A549 treated with CpdA at 1 μM for 4 hours (cell line): ENCODE measurements at places on chromosomes 5 and 9. TPM values are rescaled to one million over a fixed set of nuclear protein-coding genes. Genes with fewer than 3 reads are reported as not detected.

Gene SLC4A9
- total RNA-seq = 0.01 TPM in 1 of 5 replicates, not detected in the others

Gene NDOR1
- 15.2 to 19.1 TPM (median 16.4 TPM) in 5 replicates for total RNA-seq

Gene TRPM6
- total RNA-seq = 1.1 to 1.6 TPM (median 1.2 TPM) in 5 replicates

Gene PCDHGA11
- 0.02 TPM in 1 of 5 replicates, not detected in the others for total RNA-seq

Gene RETREG1
- total RNA-seq = 1.5 to 2.6 TPM (median 2.3 TPM) in 5 replicates
